ENCODE measurements at places on chromosomes 5 and 9. TPM values are rescaled to one million over a fixed set of nuclear protein-coding genes. Genes with fewer than 3 reads are reported as not detected.

DNA sequence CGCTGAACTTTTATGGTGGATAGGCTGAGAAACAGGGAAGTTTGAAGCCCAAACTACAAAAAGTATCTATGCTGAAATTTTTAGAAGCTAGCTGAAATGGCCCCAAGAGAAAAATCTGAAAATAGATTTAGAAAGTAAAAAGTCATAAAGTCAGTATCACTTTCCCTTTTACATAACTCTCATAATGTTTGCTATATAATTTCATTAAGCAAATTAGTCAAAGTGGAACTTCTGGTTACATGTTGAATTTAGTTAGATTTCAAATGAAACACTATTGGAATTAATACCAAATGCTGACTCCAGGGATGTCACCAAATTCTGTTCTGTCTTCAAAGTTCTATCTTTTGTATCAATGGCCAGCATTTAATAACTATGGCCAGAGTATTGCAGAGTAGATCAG, 126.9 kb downstream of the TTC39B start:
- no peaks in the 10 kb centered on the region for H3K4me1 ChIP-seq
- no peaks in the 10 kb centered on the region for H3K27me3 ChIP-seq
- no peaks in the 10 kb centered on the region for H3K36me3 ChIP-seq
- DNase-seq = no peak
- H3K27ac ChIP-seq = no peak overlapping the region

GRCh38 chr5:167745868-167746267, 545.6 kb upstream of the WWC1 start:
- H3K4me1 ChIP-seq = no peaks in the 10 kb centered on the region
- no peaks in the 10 kb centered on the region for H3K27me3 ChIP-seq
- H3K27ac ChIP-seq = no peak overlapping the region
- DNase-seq = no peak

The PCDHGA7 gene
- 1.4 TPM for polyA plus RNA-seq

GRCh38 chr5:34509392-34509791, 146.7 kb upstream of the RAI14 start:
- no peak for DNase-seq
- no peaks in the 10 kb centered on the region for H3K27me3 ChIP-seq
- peaks cover 2% of the 10 kb centered on the region for H3K4me1 ChIP-seq
- no peak overlapping the region for H3K27ac ChIP-seq
- no peak overlapping the region for H3K4me3 ChIP-seq
- H3K36me3 ChIP-seq = no peaks in the 10 kb centered on the region

The SPARC gene
- polyA plus RNA-seq = 145 TPM

The RLN2 gene
- polyA plus RNA-seq = not detected

DNA sequence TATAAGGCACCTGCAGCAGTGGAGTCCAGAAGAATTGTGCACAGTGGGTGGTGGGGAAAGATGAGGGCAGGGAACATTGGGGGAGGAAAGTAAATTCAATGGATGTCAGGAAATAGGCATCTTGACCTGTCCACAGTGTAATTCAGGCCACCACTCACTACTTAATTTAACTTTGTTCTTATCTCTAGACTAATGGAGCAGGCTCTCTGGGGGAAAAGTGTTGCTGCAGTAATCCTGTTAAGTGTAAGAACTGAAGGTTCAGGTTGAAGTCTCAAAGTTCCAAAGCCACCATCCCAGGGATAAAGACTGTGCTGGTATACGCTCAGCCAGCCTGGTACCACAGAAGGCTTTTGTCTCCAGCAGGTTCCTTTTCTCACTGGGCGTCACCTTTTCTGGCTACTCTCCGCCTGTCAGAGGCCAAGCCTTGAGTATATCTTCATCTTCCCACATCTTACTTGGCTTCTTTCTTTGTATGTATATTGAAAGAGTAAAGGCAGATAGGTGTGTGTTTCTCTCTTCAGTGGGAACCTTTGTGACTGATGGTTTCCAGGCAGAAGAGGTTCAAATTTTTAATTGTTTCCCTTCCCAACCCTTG, 150.9 kb upstream of the DMRT1 start:
- no peaks in the 10 kb centered on the region for H3K27me3 ChIP-seq
- no peaks in the 10 kb centered on the region for H3K36me3 ChIP-seq
- no peak overlapping the region for H3K27ac ChIP-seq
- peaks cover 7% of the 10 kb centered on the region for H3K4me1 ChIP-seq

The LHX6 gene
- polyA plus RNA-seq = 1.7 TPM

- no peak overlapping the region for H3K4me3 ChIP-seq
- no peak for DNase-seq
- no peaks in the 10 kb centered on the region for H3K36me3 ChIP-seq
- H3K27me3 ChIP-seq = no peaks in the 10 kb centered on the region
Observed at GRCh38 chr9:126927419-126927818, 12.8 kb downstream of the RALGPS1 start.

- no peak overlapping the region for H3K27ac ChIP-seq
- H3K4me3 ChIP-seq = no peak overlapping the region
- no peaks in the 10 kb centered on the region for H3K36me3 ChIP-seq
- DNase-seq = no peak
Observed at GRCh38 chr5:33235824-33236223, 204.9 kb upstream of the TARS1 start.

DNA sequence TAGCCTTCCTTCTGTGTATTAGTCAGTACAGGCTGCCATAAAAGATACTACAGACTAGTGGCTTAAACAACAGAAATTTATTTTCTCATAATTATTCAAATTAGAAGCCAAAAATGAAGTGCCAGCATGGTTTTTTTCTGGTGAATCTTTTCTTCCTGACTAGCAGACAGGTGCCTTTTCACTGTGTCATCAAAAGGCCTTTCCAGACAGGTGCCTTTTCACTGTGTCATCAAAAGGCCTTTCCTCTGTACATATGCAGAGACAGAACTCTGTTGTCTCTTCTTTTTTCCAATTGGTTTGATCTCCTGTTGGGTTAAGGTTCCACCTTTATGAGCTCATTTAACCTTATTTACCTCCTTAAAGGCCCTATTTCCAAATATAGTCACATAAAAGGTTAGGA, 599.9 kb downstream of the ISL1 start:
- H3K4me3 ChIP-seq = no peak overlapping the region
- no peaks in the 10 kb centered on the region for H3K36me3 ChIP-seq
- no peaks in the 10 kb centered on the region for H3K4me1 ChIP-seq
- H3K27me3 ChIP-seq = no peaks in the 10 kb centered on the region

- no peaks in the 10 kb centered on the region for H3K36me3 ChIP-seq
- H3K27ac ChIP-seq = no peak overlapping the region
- no peak overlapping the region for H3K4me3 ChIP-seq
- H3K27me3 ChIP-seq = no peaks in the 10 kb centered on the region
Observed at GRCh38 chr9:84932915-84933527, 263.5 kb downstream of the NTRK2 start.

The HAND1 gene
- 1.4 TPM for polyA plus RNA-seq

The RHOBTB3 gene
- 28.2 TPM for polyA plus RNA-seq

The PPIC gene
- polyA plus RNA-seq = 8.9 TPM

GRCh38 chr9:3419893-3420292, 105.9 kb downstream of the RFX3 start:
- no peak overlapping the region for H3K4me3 ChIP-seq
- no peak overlapping the region for H3K27ac ChIP-seq
- no peak for DNase-seq
- no peaks in the 10 kb centered on the region for H3K27me3 ChIP-seq

DNA sequence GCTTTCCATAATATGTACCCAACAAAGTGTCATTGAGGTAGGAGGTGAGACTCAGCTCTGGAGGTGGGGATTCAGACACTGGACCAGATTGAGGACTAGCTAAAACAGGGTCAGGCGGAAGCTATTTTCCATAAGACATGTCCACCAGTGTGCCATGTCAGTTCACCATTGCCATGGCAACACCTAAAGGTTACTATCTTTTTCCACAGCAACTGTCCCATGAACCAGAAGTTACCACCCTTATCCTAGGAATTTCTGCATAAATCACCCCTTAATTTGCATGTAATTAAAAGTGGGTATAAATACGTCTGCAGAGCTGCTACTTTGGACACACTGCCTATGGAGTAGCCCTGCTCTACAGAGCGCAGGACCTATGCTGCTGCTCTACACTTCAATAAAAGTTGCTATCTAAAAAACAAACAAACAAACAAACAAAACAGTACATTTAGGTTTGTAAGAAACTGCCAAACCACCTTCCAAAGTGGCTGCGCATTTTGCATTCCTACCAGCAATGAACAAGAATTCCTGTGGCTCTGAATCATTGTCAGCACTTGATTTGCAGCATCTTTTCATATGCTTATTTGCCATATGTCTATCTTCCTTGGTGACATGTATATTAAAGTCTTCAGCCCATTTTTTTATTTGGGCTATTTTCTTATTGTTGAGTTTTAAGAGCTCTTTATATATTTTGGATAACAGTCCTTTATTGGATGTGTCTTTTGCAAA, 18.0 kb upstream of the TRIM32 start:
- H3K36me3 ChIP-seq = no peaks in the 10 kb centered on the region
- no peaks in the 10 kb centered on the region for H3K4me1 ChIP-seq

Data from adrenal gland (tissue), 19 donors.